Dermis blood vessel endothelial cell (primary cell): ENCODE measurements at places on chromosomes 6 and 20.

- no peak for DNase-seq
These were observed 36.5 kb downstream of the TAB2 start for GRCh38 chr6:149354009-149354408.

GRCh38 chr6:7910298-7910653 lies 312 bp downstream of the TXNDC5 start:
- no peak for DNase-seq

DNA sequence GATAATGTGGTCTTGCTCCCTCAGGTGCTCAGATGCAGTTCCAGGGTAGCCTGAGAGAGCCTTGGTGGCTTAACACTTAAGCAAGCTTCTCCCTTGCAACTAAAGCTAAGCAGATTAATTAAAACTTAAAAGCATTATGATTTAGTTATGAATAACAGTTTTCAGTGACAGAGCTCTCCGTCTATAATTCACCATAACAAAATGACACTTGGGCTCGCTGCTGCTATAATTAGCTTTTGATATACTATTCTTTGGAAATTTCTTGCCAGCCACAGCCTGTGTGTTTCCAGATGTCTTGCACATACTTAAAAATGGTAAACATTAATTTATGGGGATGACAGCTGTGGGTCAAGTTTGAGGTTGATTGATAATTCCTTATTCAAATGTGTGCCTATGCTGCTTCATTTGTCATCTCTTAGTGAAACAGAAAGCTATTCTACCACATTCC lies 380.5 kb downstream of the TFAP2B start:
- DNase-seq: no peak

DNA sequence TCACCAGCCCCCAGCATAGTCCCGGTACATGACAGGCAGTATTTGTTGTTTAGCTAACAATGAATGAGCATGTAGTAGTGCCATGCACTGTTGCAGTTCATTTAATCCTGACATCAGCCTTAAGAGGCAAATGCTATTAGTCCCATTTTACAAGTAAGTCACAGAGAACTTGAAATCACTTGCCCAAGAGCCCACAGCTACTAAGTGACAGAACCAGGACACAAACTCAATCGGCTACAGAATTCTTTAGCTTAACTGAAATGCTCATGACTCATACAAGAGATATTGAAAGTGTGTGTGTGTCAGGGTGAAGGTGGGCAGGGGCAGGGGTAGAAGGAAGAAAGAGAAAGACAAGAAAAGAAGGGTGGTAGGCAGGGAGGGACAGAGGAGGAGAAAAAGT lies 52.7 kb downstream of the UNC5CL start:
- DNase-seq: no peak

DNA sequence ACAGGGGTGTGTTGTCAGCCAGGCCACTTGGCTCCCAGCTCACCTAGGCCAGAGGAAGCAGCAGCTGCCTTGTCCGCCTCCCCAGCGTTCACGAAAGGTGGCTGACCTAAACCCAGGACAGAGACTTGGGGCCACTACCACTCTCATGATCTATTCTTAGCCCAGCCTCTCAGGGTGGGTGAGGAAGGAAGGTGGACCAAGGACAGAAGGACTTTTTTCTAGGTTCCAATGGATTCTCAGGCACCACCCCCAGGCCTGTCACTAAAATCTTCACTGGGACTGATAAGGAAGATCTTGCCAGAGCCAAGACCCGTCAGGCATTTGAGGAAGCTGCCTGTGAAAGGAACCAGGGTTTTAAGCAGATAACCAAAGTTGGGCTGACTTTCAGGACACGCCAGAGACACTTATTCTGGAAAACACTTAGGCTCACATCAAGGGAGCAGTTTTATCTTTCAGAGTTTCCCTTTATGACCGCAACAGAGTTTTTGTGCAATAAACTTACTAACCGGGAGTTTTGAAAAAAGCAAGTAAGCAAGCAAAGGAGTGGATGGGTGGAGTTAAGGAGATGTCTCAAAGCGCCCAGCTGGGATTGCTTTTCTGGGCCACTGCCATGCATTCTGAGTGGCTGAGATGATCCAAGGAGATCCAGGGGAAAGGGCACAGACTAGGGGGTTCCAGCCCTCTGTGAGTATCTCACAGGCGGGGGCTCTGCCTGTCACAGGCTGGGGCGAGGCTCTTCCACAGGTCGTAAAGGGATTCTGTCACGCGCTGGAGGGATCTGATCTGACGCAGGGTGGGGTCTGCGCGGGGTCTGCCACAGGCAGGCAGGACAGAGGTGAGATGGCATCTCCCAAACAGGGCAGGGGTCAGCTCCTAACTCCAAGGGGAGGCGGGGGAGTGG lies 989 bp downstream of the FITM2 start:
- peak; percentile 14 for DNase-seq

GRCh38 chr6:167664678-167665660 lies 161.7 kb upstream of the AFDN start:
- DNase-seq: no peak

GRCh38 chr6:127397729-127398630 lies 54.6 kb upstream of the ECHDC1 start:
- DNase-seq: no peak
